Activated naive CD8-positive, alpha-beta T cell treated with anti-CD3 and anti-CD28 coated beads, Interleukin-2, amount 10 ng/mL, durations not matched to agents 7 days and 5 days (primary cell): ENCODE measurements at places on chromosomes 5 and 9. TPM values are rescaled to one million over a fixed set of nuclear protein-coding genes. Genes with fewer than 3 reads are reported as not detected.

NTRK2 gene
- total RNA-seq: not detected

GRCh38 chr5:179270581-179271427 is 74.5 kb downstream of the ADAMTS2 start:
- DNase-seq: peak; percentile 10

DNA sequence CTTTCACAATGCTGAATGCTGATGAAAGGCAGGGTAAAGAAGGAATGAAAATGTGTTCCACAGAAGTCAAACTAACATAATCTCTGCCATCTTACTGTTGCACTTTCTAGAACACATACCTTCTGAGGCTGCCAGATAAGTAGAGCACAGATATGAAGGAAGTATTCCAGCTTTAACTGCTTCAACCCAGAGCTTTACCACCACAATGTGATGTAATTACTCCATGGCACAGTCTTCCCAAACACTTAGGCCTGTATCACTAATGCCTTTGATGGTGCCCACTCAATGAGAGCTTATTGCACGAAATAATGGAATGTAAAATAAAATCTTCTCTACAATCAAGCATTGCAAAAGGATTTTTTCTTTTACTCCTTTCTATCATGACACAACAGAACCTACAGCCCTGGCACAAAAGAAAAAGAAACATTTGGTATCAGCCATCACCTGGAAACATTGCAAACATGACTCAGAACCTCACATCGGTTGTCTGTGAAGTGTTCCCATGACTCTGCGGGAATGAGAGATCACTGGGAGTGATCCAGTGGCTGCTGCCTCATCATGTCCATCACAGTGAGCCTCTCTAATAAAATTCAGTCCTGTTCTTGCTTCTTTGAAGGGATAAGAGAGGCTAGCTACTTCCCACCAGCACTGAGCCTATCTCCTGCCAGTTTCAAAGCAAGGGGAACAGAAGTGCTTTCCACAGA is 385.8 kb downstream of the EFNA5 start:
- DNase-seq: no peak

DNA sequence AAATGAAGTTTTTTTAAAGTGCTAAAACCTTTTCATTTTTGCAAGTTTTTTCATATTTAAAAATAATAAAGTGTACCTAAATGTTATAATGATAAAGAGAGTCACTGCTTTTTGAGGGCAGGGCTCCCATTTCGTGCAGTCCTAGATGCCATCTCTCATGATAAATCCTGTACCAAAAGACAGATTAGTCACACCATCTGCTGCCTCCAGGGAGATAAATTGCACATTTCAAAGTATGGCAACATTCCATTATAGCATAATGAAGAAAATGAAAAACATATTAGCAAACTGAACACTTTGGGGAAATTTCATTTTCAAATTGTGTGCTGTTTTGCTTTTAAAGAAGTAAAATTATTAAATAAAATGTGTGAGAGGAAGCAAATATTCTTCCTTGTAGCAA is 257.2 kb downstream of the KIAA0825 start:
- DNase-seq: no peak

WDR38 gene
- total RNA-seq: not detected

DNA sequence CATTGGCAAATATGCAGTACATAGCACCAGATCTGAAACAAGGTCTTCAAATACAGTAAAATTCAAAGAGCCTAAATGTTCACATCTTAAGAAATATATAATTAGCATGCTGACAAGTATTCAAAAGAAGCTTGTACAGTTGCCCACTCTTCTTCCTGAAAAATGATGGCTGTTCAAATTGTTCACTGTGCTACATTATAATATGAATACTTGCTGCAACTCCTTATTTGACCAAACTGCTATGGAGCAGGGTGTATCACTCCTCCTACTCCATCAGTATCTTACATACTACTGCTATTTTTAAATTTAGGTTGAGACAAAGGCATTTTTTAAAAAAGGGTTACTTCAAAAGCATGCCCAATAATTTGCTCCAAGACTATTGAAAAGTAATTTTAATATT is 39.3 kb downstream of the RNF145 start:
- no peak for DNase-seq

DNA sequence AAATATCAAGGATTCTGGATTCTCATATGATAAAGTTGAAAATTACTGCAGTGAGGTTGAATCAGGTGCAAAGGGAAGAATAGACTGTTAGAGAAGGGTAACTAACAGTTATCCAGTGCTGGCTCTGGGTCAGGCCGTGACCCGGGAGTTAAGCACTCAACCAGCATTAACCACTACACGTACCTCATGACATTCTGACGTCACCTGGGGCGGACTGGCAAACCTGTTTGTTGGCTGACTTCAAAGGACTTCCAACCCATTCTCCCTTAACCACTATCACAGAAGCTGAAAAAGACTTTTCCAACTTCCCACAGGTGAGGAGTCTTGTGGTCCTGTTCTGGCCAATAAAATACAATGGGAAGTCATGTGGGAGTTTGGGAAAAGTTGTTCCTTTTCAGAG is 268.9 kb downstream of the ENC1 start:
- DNase-seq: no peak

GRCh38 chr5:146521403-146522106 is 5.6 kb upstream of the GPR151 start:
- DNase-seq: no peak

ADRA1B gene
- total RNA-seq: not detected

- DNase-seq: no peak
These were observed 659 bp upstream of the TUSC1 start for GRCh38 chr9:25678846-25679360.

DNA sequence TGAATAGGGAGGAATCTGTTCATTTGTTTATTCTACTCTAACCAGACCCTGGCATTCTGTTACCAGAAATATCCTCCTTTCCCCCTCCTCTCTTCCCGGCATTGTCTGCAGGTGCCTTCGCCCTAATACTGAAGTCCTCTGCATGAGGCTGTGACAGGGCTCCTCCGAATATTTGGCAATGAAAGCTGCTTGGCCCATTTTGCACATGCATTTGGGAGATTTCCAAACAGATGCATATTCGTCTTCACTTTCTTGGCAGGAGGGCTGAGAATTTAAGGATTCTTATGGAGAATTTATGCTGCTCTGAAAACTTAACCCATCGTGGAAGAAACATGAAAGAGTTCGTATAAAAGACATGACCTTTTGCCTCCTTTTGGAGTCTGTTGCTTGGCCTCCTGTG is 484.0 kb downstream of the ZNF608 start:
- DNase-seq: no peak

GRCh38 chr9:129381481-129381957 is 203.5 kb upstream of the IER5L start:
- peak; percentile 20 for DNase-seq

DNA sequence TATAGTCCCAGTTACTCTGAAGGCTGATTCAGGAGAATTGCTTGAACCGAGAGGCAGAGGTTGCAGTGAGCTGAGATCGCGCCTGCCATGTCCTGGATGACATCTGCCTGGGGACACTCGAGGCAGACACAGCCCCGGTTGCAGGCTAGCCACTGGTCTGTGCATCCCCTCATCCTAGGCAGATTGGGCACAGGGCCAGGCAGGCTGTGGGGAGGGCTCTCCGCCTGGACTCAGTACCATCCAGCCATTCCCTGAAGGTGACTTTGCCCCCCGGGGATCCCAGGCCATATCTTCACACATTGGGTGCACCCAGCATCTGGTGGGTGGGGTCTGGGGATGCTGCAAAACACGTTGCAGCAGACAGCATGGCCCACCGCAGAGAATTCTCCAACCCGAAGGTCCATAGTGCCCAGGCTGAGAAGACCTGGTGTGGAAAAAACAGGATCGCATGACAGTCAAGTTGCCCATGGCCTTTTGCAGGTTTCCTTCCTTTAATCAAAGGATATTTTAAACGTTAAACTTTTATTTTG is 50.9 kb upstream of the SUSD3 start:
- no peak for DNase-seq

DNA sequence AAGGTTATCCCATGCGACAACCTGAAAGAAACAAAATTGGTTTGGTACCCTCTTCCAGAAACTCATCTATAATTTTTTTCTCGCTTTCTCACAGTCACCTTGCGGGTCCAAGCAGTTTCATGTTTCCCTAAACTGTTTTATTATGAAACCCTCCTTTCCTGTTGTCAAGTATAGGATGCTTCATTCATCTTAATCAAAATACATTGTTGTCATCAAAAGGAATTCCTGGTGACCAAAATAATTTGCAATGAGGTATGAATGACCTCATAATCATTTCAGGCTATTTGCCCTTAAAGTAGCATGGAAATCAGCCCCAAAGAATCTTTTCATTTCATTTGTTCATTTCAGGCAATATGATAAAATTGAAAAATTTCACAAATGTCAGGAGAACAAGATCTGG is 503.0 kb downstream of the SPATA31D1 start:
- no peak for DNase-seq

GRCh38 chr5:110803467-110804326 is 64.9 kb downstream of the SLC25A46 start:
- no peak for DNase-seq

DNA sequence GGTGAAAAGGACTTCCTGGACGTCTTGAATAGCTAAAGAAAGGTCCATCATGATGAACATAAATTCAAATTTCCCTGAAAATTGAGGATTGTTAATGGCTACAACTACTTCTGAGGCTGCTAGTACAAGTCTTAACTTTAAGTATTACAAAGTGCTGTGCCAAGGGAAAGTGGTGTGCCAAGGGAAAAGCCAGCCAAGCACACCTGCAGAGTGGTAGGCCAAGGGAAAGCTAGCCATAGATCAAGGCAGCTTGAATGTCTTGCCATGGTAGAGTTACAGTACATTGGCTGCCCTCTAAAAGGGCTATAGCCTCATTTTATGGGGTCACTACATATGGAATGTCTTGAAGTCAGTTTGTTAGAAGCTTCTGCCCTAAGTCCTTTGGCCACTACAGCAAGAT is 64.2 kb downstream of the SPEF2 start:
- no peak for DNase-seq

PTPRD gene
- not detected for total RNA-seq

SMIM32 gene
- not detected for total RNA-seq

GRCh38 chr5:5271786-5272321 is 131.7 kb downstream of the ADAMTS16 start:
- DNase-seq: no peak

- no peak for DNase-seq
These were observed 125.4 kb upstream of the BOD1 start for GRCh38 chr5:173741729-173742431.

DNA sequence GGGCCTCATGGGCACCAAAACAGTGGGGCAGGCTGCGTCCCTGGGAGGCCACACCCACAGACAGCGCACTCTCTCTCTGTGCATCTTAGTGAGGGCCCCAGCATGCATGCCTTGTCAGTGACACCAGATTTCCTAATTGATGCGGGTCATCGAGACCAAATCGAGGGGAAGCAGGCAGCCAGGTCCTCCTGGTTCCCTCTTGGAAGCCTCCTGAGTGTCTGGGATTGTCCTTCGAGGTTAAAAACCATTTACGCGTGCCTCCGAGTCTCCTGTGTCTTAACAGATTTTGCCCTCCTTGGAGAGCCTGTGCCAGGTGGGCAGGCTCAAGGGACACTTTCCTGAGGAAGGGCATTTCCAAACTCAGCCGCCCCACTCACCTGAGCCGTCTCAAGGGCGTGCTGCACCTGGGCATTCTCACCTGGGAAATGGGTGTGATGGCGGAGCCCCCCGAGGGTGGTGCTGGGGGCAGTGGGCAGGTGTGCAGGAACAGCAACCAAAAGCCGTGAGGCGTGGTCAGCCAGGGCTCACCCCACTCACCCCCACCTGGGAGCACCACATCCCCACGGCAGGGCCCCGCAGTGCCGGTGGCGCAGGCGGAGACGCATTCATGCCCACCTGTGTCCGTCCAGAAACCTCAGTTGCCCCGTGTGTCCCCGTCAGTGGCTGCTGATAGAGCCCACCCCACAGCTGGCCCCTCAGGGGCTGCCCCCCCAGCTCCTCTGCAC is 2.7 kb downstream of the SLC6A19 start:
- DNase-seq: no peak

MARCHF11 gene
- total RNA-seq: not detected
